Activated CD4-positive, alpha-beta memory T cell treated with anti-CD3 and anti-CD28 coated beads, Interleukin-2, amount 10 ng/mL, durations not matched to agents 7 days and 5 days (primary cell): ENCODE measurements at places on chromosomes 1 and 21. TPM values are rescaled to one million over a fixed set of nuclear protein-coding genes. Genes with fewer than 3 reads are reported as not detected.

DNA sequence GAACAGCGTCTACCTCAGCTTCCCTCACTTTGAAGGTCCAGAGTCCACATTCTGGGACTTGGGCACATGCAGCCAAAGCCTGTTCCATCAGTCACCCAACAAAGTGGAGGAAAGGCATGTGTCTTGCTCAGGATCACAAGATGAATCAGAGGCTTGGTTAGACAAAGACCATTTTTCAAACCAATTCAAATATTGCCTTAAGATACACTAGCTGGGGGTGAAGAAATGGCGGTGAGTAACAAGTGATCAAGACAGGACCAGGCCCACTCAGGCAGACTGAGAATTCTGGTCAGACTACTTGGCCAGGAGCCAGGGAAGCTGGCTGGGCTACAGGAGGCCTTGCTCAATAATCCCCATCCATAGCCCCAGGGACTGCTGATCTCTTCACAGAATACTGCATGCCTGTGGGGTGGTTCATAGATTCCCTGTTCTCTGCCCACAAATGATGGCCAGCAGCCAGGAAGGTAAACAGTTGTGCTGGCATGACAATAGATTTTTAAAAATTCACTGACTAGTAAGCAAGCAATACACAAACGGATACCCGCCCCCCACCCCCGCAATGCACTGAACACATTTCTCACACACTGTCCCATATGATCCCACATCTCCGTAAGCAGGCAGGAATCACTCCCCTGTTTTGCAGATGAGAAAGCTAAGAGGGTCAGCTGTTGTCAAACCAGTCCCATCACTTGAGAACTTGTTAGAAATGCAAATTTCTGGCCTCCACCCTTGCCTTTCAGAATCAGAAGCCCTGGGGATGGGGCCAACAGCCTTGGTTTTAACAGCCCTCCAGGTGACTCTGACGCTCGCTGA, 27.2 kb downstream of the ERI3 start:
- no peak for DNase-seq

DNA sequence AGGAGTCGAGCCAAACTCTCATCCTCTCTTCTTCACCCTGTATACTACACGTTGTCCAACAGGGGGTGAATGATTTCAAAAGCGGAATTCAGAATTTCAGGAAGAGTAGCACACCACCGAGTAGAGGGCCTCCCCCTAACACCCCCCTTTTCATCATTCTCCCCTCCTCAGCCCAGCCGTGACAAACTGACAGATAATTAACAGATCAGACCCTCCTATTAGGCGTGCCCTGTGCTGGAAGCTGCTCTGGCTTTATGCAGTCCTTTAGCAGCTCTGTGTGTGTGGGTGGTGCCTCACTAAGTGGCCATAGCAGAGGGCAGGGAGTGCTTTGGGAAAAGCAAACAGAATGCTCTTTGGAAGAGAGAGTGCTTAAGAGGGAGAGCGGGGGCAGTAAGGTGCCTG, 44.3 kb downstream of the PEX14 start:
- DNase-seq, result no peak

DNA sequence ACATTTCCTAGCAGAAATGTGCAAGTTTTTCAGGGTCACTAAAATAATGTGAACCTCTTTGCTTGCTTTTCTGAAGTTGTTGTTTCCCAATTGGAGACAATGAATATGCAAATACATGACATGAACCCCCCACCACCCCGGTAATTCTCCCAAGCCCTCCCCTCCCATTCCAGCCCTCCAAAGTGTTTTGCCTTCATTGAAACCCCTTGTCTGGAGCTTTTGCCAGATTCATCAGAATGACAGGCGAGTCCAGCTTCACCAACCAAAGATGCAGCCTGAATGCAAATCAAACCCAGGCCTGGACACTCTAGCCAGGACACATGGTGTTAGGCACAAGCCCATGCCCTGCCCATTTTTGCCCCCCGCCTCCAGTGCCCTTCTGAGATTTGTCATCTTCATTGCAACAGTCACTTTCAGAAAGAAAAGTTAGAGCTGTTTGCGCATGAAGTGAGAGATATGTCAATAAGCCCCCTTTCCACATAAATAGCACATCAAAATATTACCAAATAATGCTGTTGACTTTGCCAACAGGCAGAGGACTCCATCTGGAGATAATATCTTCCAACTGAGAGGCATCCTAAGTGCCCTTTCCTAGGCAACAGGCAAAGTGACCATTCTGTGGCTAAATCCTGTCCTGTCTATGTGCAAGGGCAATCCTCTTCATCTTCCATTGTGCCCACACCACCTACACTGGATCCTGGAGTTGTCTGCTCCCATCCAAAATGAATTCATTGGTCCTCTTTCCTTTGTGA, 145.6 kb upstream of the NFIA start:
- DNase-seq, result no peak

DNA sequence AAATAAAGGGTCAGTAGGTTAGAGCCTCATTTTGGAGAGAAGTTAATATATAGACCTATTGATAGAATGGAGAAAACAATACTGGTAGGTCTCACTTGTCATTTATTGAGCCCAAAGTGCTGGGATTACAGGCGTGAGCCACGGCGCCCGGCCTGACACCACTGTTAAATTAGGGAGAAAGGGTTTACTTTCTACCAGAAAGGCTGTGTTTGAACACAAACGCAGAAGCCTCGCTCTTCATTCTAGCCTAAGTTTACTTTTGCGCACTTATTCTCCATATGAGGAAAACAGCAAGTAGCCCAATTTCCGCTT, 710 bp upstream of the PRPF3 start:
- DNase-seq, result no peak

GRCh38 chr1:118137900-118138299, 47.1 kb downstream of the SPAG17 start:
- no peak for DNase-seq

- no peak for DNase-seq
Observed at GRCh38 chr1:62395291-62395690, 41.6 kb upstream of the USP1 start.

Gene KISS1
- not detected for total RNA-seq

Gene SLC9A1
- 27.5 TPM for total RNA-seq

Gene CD1D
- total RNA-seq, result not detected
